ENCODE measurements at places on chromosomes 6 and 20. TPM values are rescaled to one million over a fixed set of nuclear protein-coding genes. Genes with fewer than 3 reads are reported as not detected.

- no peak overlapping the region for H3K4me3 ChIP-seq
- H3K27ac ChIP-seq = no peak overlapping the region
- no peak for DNase-seq
- H3K36me3 ChIP-seq = no peaks in the 10 kb centered on the region
- no peaks in the 10 kb centered on the region for H3K27me3 ChIP-seq
These were observed 280.5 kb downstream of the CLVS2 start for GRCh38 chr6:123276546-123276980.

DNA sequence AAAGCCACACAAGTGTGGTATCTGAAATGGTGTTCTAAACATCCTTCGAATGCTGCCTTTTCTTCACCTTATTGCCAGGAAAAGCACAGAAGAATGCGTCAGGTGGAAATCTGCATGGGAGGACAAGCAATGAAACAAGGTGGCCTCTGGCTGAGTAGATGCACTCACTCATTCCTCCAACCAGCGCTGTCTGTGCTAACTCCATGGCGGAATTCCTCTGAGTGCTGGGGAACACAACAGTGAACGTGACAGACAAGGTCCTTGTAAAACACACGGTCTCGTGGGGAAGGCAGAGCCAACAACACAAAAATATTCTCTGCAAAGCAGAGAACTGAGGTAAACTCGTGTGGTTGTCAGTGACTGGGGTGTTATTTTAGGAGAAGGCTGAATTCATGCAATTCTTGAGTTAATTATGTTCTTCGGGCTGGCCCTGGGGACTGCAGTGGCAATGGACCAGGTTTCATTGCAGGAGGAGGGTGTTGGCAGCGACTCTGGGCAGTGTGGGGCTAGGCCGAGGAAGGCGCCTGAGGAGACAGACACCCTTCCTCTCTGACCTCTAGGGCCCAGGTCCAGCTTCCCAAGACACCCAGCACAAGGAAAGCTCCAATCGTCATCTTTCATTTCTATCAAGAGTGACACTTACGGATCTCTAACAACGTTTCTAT is 339.7 kb downstream of the PRKN start:
- no peak overlapping the region for H3K27ac ChIP-seq
- no peak overlapping the region for H3K4me3 ChIP-seq
- H3K36me3 ChIP-seq = no peaks in the 10 kb centered on the region

GRCh38 chr6:36621371-36621855 is 27.3 kb downstream of the SRSF3 start:
- no peak overlapping the region for H3K4me3 ChIP-seq
- no peaks in the 10 kb centered on the region for H3K27me3 ChIP-seq
- peaks cover 2% of the 10 kb centered on the region for H3K36me3 ChIP-seq
- peak overlapping the region; percentile 86 for H3K27ac ChIP-seq

DNA sequence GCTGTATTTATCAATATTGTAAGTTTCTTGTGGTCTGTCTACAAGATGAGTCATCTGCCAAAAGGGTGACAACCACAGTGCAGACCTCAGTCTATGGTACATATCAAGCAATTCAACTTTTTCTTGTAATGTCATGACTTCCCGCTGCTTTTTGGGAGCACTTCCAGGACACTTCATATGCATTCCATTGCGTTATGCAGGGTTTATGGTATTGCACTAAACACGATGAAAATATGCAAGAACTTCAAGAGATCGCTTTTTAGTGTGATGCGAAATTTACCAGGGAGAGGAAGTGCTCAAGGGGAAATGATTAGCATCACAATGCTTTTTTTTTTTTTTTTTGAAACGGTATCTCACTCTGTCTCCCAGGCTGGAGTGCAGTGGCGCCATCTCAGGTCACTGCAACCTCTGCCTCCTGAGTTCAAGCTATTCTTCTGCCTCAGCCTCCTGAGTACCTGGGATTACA is 166.5 kb downstream of the TFAP2A start:
- H3K27ac ChIP-seq = no peak overlapping the region
- no peak overlapping the region for H3K4me3 ChIP-seq
- DNase-seq = no peak
- no peaks in the 10 kb centered on the region for H3K4me1 ChIP-seq
- H3K27me3 ChIP-seq = no peaks in the 10 kb centered on the region

DNA sequence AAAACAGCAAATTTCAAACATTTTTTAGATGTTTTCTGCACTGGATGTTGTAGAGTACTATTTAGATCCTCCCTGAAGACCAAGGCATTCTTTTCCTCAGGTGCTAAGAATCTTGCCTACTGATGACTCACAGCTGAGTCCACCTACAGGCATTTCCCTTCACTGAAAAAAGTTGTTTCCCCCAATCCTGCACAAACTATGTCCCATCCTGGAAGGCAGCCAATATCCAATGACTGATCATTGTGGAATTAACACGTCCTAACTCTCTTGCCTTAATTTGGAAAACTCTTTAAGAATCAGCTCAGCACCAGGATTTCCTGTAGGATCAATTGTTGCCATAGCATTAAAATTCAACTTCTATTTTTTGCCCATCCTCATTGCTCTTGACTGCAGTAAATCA is 268.4 kb upstream of the IRAK1BP1 start:
- H3K36me3 ChIP-seq = no peaks in the 10 kb centered on the region
- H3K4me3 ChIP-seq = no peak overlapping the region
- H3K4me1 ChIP-seq = no peaks in the 10 kb centered on the region
- no peak overlapping the region for H3K27ac ChIP-seq
- DNase-seq = no peak

GRCh38 chr6:6169141-6169540 is 151.3 kb downstream of the F13A1 start:
- no peak overlapping the region for H3K4me3 ChIP-seq
- H3K27ac ChIP-seq = no peak overlapping the region
- H3K27me3 ChIP-seq = no peaks in the 10 kb centered on the region
- H3K36me3 ChIP-seq = no peaks in the 10 kb centered on the region
- H3K4me1 ChIP-seq = no peaks in the 10 kb centered on the region

DNA sequence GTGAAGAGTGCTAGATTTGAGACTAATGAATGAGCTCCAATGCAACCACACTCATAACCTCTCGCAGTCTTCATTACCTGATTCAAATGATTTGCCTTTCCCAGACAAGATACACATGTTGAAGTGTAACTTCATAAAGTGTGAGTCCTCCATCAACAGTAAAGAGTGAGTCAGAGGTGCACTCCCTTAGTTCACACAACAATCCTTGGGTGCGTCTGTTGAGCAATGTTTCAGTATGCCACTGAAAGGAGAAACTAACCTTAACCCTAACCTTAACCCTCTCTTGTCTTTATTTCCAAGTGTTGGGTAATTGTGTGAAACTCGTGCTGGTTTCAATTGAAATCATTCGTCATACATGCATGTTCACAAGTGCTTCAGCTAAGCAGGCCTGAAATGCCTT is 21.0 kb upstream of the RIN2 start:
- no peaks in the 10 kb centered on the region for H3K36me3 ChIP-seq
- H3K4me3 ChIP-seq = no peak overlapping the region
- no peaks in the 10 kb centered on the region for H3K27me3 ChIP-seq
- no peak overlapping the region for H3K27ac ChIP-seq
- no peaks in the 10 kb centered on the region for H3K4me1 ChIP-seq

GRCh38 chr20:34834459-34834893 is 9.0 kb upstream of the NCOA6 start:
- DNase-seq = peak; percentile 40
- no peaks in the 10 kb centered on the region for H3K36me3 ChIP-seq
- no peak overlapping the region for H3K27ac ChIP-seq
- no peak overlapping the region for H3K4me3 ChIP-seq
- no peaks in the 10 kb centered on the region for H3K27me3 ChIP-seq

GRCh38 chr6:127085181-127085580 is 33.3 kb upstream of the RSPO3 start:
- no peaks in the 10 kb centered on the region for H3K4me1 ChIP-seq
- H3K27ac ChIP-seq = no peak overlapping the region
- no peak overlapping the region for H3K4me3 ChIP-seq
- H3K36me3 ChIP-seq = no peaks in the 10 kb centered on the region
- DNase-seq = no peak
- no peaks in the 10 kb centered on the region for H3K27me3 ChIP-seq

Gene NDUFAF4
- 46.2 TPM for polyA plus RNA-seq

Gene CEP57L1
- polyA plus RNA-seq = 9.1 TPM

Gene MED20
- polyA plus RNA-seq = 8.5 TPM

Data from small intestine (tissue), 16 donors.